Naive thymus-derived CD8-positive, alpha-beta T cell (primary cell): ENCODE measurements at places on chromosomes 4 and X. TPM values are rescaled to one million over a fixed set of nuclear protein-coding genes. Genes with fewer than 3 reads are reported as not detected.
A peak's percentile ranks its signal among the peaks of the same experiment; 100 is the strongest.

GRCh38 chr4:130825284-130825683 lies 1729.3 kb downstream of the C4orf33 start:
- H3K4me3 ChIP-seq, result no peak overlapping the region
- H3K27ac ChIP-seq, result no peak overlapping the region
- H3K36me3 ChIP-seq, result no peaks in the 10 kb centered on the region

KDR gene
- not detected for polyA plus RNA-seq

- DNase-seq, result no peak
- no peaks in the 10 kb centered on the region for H3K36me3 ChIP-seq
- no peak overlapping the region for H3K27ac ChIP-seq
Observed at GRCh38 chr4:84901173-84901572, 65.3 kb downstream of the WDFY3 start.

GRCh38 chr4:103073792-103074438 lies 2.6 kb downstream of the SLC9B2 start:
- H3K4me3 ChIP-seq, result peak overlapping the region; percentile 85
- peaks cover 47% of the 10 kb centered on the region for H3K4me1 ChIP-seq
- H3K27me3 ChIP-seq, result no peaks in the 10 kb centered on the region
- H3K27ac ChIP-seq, result no peak overlapping the region
- DNase-seq, result no peak

DNA sequence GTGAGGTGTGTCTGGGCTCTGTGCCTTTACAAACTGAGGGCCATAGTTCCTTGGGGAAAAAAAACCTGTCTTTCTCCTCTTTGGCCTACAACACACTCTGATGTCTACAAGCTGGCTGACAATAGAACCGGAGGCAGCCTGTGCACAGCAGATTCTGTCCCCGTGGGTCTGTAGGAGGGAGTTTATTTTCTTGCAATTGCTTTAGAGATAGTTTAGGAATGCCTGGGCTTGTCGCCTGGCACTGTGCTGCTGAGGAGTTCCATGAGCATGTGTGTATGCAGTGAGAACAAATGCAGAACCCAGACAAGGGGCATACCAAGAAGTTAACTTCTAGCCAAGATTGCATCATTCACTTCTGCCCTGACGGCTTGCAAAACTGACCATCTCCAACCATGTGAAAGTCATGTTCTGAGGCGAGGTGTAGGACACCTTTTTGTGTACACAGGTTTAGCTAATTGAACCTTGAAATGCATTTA lies 54.1 kb downstream of the CCNI start:
- no peak overlapping the region for H3K4me3 ChIP-seq
- H3K27ac ChIP-seq, result no peak overlapping the region
- DNase-seq, result no peak
- peaks cover 26% of the 10 kb centered on the region for H3K36me3 ChIP-seq
- H3K27me3 ChIP-seq, result no peaks in the 10 kb centered on the region
- peaks cover 10% of the 10 kb centered on the region for H3K4me1 ChIP-seq

GRCh38 chr4:138236037-138236436 lies 6.1 kb downstream of the SLC7A11 start:
- no peak overlapping the region for H3K27ac ChIP-seq
- no peak for DNase-seq
- peaks cover 1% of the 10 kb centered on the region for H3K27me3 ChIP-seq
- H3K36me3 ChIP-seq, result no peaks in the 10 kb centered on the region
- no peaks in the 10 kb centered on the region for H3K4me1 ChIP-seq

- H3K4me1 ChIP-seq, result peaks cover 14% of the 10 kb centered on the region
- peaks cover 3% of the 10 kb centered on the region for H3K36me3 ChIP-seq
Observed at GRCh38 chr4:173509036-173510001, 20.7 kb downstream of the HAND2 start.

TLR6 gene
- polyA plus RNA-seq, result not detected

- peak overlapping the region; percentile 95 for H3K4me3 ChIP-seq
- no peaks in the 10 kb centered on the region for H3K27me3 ChIP-seq
- peak overlapping the region; percentile 99 for H3K27ac ChIP-seq
- peaks cover 39% of the 10 kb centered on the region for H3K4me1 ChIP-seq
- H3K36me3 ChIP-seq, result no peaks in the 10 kb centered on the region
Observed at GRCh38 chrX:1658071-1658491, 43.2 kb downstream of the ASMT start.

DNA sequence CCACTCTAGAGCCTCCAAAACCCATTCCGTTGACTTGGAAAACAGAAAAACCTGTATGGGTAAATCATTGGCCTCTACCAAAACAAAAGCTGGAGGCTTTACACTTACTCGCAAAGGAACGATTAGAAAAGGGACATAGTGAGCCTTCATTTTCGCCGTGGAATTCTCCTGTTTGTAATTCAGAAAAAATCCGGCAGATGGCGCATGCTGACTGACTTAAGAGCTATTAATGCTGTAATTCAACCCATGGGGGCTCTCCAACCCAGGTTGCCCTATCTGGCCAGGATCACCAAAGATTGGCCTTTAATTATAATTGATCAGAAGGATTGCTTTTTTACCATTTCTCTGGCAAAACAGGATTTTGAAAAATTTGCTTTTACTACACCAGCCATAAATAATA lies 60.8 kb downstream of the ZNF732 start:
- no peaks in the 10 kb centered on the region for H3K27me3 ChIP-seq
- DNase-seq, result peak; percentile 29
- peaks cover 18% of the 10 kb centered on the region for H3K36me3 ChIP-seq
- no peak overlapping the region for H3K4me3 ChIP-seq
- no peak overlapping the region for H3K27ac ChIP-seq
- peaks cover 13% of the 10 kb centered on the region for H3K4me1 ChIP-seq

DNA sequence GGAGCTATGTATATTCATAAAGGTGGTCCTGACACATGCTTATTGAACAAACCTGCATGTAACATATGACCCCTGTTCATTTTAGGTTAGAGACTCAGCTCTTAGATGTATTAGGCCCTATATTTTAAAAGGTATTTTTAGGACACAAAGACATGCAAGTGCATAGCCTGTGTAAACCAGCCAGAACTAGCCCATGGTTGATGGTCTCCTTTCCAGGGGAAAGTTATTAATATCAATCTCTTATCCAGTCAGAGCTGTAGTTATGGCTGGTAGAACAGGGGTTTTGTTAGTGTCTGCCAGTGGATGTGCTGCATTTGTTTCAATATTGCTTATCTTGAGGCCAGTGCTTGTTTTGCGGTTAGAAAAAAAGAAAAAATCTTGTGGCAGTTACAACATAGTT lies 488.6 kb downstream of the KCTD8 start:
- H3K4me1 ChIP-seq, result no peaks in the 10 kb centered on the region
- H3K4me3 ChIP-seq, result no peak overlapping the region
- H3K27ac ChIP-seq, result no peak overlapping the region
- no peak for DNase-seq
- H3K27me3 ChIP-seq, result no peaks in the 10 kb centered on the region
